ENCODE measurements at places on chromosomes 3 and 15.

DNA sequence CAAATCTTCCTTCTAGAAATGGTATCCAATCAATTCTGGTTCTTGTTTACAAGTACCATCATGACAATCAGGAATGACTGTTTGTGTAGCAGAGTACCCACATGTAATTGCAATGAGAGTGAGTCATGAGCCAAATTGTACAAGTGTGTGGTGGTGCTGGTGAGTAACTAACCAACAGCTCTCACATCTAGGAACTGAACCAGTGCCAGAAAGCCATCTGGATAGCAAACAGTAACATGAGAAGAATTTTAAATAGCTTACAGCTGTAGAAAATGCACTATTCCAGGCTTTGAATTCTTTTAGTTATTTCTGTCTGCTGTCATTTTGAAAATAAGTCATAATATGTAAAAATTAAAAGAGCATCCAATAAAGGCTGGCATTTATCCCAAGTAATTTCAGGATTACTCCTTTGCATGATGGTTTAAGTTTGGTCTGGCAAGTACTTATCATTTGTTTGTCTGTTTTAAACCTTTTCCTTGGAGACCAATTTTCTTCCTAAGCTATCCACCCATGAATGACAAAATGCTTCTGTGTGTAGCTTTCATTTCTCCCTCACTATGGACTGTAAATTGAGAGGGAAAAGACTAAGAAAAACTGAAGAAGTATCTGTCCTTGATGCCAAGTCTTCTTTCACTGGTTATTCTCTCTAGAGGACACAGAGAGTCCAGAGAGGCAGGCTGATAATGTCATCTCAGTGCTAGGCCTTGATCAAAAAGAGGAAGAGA, 60.0 kb downstream of the PIK3CB start:
- DNase-seq = no peak

DNA sequence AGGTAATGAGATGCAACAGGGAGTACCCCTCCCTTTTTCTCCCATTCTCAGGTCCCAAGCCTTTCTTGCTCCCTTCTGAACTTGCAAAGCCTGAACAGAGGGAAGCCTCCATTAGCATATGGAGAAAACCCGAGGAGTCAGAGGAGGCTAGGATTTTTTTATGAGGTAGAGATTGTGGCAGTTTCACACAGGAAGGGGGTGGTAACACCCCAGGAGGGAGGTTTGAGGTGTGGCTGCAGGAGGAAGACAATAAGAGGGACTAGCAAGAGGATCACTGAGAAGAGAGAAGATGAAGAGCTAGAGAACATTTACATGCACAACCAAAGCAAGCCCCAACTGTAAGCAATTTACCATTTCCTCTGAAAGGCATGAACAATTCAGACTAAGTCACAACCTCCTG, 322.7 kb downstream of the SV2B start:
- no peak for DNase-seq

- DNase-seq = no peak
These were observed 155.9 kb upstream of the BCL6 start for GRCh38 chr3:187900993-187901755.

DNA sequence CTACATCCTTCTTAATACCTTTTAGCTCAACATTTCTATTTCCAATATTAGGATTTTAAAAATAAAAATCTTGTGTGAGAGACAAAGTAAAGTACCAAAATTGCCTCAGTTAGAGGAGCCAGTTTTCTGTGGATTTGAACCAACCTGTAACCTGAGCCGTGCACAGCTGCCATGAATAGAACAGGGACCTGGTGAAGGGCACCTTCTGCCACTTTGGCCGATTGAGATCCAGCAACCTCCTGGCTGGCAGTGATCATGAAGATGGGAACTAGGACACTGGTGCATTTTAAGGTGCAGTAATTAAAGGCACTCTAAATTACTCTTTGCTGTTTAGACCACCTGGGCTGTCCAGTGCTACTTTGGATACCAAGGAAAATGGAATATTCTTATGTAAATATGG, 34.3 kb upstream of the TRAK1 start:
- DNase-seq = no peak

DNA sequence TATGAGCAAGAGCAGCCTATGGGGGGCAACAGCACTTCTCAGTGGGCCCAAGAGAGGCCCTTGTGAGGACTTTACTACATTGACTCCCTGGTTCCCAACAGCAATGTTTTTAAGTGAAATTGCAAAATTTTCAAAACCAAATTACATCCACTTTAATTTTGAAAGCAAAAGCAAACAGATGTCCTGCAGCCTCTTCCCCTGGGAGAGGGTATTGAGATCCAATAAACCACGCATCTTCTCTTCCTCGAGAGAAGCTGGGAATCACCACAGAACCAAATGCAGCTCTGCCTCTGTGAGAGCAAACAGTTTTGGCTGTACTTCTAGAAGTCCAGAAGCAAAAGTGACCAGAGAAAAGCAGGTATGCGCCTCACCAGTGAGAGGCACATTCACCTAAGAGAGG, 25.2 kb downstream of the NMNAT3 start:
- DNase-seq = no peak

- DNase-seq = no peak
These were observed 105.0 kb downstream of the KLHL25 start for GRCh38 chr15:85689729-85690128.

- no peak for DNase-seq
These were observed 177.7 kb downstream of the SMAD6 start for GRCh38 chr15:66879531-66880368.

DNA sequence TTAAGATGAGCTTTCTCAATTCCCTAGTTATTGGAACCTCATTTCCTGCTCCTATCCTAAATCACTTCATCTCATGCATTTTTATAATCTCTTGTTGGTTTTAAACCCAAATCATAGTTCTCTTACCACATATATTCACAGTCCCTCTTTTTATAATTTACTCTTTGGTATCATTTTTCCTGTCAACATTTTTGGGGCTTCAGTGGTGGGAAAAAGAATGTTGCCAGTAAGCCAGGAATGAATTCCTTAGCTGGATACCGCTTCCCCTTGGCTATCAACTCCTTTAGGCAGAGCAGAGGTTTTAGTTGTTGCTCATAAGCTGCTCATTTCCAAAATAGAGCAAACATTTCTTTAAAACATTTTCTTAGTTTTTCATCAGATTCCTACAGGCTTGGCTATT, 112.3 kb downstream of the GALK2 start:
- DNase-seq = no peak

DNA sequence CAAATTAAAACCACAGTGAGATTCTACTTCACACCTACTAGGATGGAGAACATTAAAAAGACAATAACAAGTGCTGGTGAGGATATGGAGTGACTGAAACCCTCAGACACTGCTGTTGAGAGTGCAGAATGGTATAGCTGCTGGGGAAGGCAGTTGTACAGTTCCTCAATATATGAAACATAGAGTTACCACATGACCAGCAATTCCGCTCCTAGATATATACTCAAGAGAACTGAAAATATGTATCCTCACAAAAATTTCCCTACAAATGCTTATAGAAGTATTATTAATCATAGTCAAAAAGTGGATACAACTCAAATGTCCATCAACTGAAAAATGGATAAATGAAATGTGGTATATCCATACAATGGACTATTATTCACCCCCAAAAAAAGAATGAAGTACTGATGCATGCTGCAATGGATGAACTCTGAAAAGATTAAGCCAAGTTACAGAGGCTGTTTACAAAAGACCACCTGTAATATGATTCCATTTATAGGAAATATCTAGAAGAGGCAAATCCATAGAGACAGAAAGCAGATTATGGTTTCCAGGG, 164.7 kb upstream of the IGF1R start:
- DNase-seq = no peak

DNA sequence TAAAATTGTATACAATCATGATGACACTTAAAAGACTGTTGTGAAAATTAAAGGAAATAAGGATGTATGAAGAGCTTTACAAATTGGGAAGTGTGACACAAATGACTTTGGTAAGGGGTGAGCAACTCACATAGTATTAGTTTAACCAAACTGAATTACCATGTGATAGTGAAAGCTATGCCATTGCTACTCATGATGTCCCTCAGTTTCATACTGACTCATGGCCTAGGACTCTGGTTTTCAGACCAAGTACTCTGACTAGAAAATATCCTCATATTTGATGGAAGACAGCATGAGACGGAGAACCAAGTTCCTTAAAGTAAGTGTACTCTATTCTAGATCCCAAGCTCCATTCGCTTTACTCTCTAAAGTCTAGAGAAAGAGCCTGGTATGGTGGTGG, 203.2 kb upstream of the ICE2 start:
- DNase-seq = no peak

DNA sequence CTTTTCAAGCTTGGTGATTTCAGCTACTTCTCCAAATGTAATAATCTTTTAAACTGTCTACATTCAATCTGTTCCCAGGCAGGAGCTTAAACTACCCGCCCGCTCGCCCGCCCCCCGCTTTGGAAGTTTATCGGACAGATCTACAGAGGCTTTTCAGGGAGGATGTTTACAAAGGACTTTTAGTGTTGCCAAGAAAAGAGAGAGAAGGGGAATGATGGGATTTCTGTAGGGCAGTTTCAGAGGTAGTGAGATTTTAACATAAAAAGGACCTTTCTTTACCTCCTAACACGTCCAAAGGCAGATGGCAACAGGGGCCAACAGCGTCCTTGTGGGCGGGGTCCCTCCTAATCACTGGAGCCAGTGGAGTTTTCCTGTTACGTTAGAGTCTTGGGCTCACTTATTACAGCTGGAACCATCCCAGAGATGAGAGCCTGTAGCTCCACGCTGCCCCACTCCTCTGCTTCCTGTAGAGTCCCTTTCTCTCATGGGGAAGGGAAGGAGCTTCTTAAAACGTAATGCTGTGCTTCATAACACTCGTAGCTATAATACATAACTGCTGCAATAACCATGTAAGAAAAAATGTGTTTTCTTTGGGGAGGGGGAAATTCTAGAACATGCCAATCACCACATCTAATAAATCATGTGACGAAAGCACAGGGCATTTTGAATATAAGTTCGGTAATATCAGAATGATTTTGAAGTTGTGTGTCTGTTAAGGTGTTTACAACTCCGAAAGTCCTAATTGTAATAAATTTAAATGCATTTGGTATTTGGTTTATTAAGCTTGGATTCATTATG, 30.9 kb downstream of the HES1 start:
- DNase-seq = no peak

- no peak for DNase-seq
These were observed 21.5 kb upstream of the KCNMB3 start for GRCh38 chr3:179272385-179272784.

DNA sequence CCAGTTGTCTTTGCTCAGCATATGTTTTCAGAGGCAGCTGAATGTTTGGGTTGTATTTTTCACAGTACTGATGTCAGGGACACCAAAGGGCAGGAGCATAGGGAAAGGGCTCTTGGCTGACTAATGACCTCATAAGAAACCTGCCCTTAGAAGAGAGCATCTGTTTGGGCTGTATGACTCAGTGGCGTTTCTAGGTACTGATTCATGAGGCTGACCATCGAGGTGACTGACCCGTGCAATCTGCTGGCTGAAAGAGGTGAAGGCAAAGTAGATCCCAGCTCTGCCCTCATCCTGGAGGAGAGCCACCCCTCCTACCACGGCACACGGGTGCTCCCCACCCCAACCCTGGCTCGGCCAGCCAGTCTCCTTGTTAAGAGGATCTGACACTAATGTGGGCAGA, 8.3 kb downstream of the LMCD1 start:
- DNase-seq = no peak

- DNase-seq = no peak
These were observed 33.2 kb downstream of the ZNF106 start for GRCh38 chr15:42457445-42458442.

DNA sequence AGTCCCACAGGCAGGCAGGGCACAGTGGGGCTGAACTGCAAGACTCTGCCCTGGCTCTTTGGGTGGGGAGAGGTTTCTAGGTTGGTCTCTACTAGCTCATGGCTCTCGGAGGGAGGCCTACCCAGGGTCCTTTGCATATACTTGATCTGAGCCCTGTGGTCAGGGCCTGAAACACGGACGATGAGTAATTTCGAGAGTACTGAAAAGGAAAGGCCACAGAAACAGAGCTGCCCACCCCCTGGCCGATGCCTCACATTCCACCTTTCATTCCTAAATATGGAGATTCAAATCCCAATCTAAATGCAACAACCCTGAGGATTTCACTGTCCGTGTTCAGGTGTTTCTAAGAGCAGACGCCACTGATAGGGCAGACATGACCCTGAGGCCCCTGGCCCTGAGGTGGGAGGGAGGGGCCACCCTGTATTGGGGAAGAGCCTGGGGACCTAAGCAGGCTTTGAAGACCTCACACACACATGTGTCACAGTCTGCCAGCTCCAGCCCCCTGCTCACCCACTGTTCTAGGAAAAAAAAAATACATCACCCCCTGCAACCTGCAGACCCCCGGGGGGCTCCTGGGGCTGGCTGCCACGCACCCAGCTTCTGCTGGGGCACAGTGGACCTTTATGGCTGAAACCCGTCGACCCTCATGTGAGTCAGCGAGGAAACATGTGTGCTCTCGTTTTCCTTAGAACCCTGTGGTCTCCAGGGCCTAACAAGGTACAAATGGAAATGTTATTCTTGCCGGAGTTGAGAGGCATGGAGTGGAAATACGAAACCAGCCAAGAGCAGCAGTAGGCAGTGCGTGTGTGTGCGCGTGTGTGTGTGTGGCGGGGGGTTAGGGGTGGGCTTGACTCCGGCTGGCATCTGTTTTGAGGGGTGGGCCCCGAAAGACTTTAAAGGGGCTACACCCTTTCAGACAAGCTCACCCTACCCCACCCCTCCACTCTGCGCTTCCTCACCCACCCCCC, 112.7 kb downstream of the CHSY1 start:
- no peak for DNase-seq

DNA sequence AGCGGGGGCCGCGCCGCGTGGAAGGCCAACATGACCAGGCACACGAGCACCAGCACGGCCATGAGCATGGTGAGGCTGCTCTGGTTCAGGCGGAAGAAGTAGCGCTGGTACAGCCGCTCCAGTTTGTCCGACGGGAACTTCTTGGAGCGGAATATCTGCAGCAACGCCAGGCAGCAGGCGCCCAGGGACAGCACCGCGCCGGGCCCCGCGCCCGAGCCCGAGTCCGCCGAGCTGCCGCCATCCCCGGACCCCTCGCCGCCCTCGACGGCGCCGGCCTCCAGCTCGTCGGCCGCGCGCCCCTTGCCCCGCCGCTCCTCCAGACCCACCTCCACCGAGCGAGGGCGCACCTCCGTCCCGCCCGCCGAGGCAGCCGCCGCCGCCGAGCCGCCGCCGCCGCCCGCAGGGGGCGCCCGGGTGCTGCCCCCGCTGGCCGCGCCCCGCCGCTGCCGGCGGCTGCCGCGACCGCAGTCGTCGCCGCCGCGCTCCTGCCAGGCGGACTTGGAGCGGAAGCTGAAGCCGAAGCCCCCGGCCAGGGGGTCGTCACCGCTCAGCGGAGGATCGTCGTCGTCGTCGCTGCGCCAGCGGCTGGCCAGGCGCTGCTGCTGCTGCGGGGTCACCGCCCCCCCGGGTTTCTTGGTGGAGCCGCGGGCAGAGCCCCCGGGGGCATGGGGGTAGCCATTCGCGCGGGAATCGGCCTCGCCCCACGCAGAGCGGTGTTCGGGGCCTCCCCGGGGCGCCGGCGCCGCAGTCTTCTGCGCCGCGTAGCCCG, 957 bp downstream of the ADCY5 start:
- DNase-seq = no peak

GRCh38 chr3:169465417-169465816, 198.1 kb downstream of the MECOM start:
- DNase-seq = no peak
